Esophagus squamous epithelium (tissue), 5 donors: ENCODE measurements at places on chromosomes 11 and 22.

DNA sequence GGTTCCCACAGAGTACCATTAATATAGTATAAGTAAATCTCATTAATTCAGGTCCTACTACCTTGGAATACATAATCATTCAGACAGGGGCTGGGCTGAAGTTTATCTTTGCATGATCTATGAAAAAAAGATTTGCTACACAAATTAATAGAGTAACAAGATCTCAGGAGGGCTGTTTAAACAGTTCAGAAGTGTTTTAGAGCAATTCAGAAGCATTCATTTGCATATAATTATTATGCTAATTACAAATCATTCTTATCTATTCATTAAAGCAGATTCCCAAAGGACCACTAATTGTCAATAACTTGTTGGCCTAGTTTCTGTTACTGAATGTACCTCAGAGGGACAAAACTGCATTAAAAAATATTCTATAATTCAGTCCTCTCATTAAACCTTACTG is 40.5 kb downstream of the PITPNB start:
- no peak for DNase-seq

- DNase-seq, result no peak
These were observed 5.9 kb upstream of the ARL14EP start for GRCh38 chr11:30317030-30317429.

DNA sequence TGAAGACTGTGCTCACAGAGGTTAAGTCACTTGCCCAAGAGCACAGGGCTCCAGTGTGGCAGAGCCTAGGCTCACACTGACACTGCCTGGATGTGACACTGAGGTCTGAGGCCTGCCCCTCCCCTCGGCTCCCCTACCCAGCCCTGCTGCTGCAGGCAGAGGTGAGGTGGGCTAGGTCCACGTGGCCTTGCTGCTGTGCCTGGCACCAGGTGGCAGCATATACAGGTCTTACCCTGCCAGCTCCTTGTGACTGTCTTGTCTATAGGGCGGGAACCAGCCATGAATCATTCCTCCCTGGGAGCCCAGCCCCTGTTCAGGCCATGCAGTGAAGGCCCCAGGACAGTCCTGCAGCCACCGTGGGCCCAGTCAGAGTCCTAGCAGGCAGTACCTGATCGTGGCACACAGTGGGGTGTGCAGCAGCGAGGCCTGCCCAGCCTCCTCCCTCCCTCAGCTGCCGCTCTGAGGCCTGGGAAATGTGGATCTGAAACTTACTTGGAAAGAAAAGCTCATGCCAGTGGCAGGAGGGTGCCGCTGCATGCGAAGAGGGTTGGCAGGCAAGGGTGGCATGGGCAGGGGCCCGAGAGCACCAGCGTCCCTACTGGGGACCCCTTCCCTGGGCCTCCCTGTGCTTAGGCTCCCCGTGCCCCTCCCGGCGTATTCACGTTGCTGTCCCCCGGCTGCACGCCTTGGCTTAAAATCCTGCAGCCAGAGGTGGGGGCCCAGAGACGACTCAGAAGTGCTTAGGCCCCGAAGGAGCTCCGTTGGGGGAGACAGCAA is 1.2 kb upstream of the CERK start:
- no peak for DNase-seq

GRCh38 chr11:99934008-99934407 is 753.1 kb upstream of the ARHGAP42 start:
- no peak for DNase-seq

GRCh38 chr11:7546324-7546791 is 32.6 kb downstream of the PPFIBP2 start:
- no peak for DNase-seq

GRCh38 chr11:69403556-69404215 is 77.8 kb upstream of the LINC01488 start:
- DNase-seq, result no peak

DNA sequence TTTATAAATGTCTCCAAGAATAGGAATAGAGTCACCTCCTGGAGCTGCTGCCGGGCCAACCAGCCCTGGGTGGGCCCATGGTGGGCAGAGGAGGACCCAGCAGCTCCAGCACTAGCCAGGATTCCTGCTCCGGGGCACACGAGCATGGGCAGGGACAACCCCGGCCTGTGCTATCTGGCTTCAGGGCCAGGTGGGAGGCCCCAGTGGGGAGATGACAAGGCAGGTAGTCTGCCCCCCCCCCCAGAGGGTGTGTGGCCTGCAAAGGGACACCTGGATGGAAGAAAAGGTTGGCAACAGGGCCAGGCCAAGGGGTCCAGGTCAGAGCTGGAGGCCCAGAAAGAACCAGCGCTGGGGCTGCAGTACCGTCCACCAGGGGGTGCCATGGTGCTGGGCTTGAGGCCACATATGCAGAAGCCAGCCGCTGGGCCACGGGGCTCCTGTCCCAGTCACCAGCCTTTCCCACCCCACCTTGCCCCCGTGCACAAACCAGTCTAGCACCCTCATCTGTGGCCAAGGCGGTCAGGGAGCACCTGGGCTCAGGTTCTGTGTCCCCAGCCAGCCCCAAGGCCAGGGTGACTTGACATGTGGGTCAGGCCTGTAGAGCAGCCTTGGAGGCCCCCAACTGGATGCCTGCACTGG is 3.4 kb downstream of the TSPAN32 start:
- peak; percentile 29 for DNase-seq

DNA sequence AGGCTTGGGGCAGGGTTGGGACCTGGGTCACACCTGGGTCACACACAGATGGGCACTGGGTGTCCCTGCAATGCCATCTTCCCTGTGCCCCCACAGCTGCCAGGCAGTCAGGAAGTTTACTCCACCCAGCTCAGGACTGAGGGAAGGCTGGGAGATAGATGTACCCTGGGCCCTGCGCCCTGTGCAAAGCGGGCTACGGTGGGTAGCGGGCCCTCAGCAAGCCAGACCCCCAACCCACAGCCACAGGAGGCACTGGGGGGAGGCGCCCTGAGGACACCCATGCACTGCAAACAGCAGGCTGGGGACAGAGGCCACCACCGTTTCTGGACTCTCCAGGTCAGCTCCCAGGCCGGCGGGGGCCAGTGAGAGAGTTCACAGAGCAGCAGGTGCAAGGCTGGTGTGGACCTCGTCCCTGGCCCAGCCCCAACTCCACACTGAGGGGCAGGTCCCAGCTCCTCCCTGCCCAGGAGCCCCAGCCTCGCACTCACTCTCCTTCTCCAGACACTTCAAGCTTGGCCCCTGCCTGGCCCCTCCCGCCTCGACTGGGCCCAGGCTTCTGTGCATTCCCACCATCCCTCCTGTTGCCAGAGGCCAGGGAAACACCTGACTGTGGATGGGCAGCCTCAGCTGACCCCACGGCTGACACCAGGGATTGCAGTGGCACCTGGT is 4.9 kb downstream of the DUSP8 start:
- no peak for DNase-seq

DNA sequence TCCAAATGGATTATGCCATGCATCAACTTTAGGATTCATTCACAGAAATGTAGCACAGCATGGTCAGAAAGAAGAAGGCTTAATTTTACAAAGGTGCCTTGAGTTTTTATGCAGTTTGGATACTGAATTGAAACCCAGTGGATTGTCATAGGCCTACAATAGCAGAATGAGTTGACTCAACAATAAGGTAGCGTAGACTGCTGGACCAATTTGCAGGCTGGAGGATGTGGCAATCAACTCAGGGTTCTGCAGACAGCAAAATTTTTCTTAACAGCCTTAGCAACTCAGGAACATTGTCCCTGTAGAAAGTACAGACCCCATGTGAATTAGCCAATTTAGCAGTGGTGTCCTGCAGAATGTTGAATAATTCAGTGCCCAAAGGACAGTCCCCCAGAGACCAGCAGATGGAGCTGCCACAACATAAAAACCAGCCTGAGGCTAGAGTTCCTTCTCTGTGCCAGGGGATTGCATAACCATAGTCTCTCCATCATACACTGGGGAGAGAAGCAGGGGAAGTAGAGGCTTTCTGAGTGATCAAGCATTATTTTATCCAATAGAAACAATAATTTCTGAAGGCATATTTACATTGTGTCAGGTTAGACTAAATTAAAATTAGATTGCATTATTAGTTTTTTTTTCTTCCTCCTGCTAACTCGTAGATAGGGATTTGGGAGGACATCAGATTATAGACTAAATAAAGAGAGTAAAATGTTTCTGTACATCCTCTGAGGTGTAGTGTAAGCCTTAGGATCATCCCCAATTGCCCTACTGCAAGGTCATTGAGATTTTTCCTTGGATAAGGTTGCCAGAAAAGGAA is 20.3 kb upstream of the MRPL17 start:
- DNase-seq, result no peak

DNA sequence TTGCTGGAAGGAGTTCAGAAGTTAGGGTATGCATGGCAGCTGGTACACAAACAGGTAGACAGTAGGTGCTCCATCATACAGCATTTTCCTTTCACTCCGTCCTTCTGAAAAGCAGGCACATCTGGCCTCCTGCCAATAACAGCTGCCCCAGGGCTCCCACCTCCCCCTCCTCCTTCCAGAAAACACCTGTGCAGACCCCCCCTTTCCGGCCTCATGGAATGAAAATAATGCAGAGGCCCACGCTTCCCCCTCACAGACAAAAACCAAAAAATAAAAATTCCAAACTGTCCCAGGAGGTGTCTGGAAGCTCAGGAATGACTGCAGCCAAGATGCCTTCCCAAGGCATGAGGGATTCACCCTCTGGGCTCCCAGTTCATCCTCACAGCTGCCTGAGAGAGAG is 185.5 kb downstream of the MN1 start:
- no peak for DNase-seq

GRCh38 chr11:36441610-36442208 is 68.4 kb downstream of the TRAF6 start:
- DNase-seq, result no peak

DNA sequence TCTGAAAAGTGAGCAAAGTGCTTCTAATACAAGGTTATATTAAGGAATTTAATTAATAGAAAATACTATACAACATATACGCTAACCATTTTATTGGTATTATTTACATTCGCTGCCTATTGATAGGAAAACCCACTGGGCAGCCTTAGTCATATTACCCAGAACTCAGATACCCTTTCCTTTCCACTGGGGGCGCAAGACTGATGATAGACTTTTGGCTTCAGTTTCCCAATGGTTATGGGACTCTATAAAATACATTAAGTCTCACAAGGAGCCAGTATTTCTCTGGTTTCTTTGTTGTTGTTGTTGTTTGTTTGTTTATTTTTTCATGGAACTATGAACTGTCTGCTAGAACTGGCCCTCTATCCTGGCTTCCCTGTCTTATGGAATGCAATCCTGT is 471.1 kb upstream of the KIRREL3 start:
- DNase-seq, result no peak

DNA sequence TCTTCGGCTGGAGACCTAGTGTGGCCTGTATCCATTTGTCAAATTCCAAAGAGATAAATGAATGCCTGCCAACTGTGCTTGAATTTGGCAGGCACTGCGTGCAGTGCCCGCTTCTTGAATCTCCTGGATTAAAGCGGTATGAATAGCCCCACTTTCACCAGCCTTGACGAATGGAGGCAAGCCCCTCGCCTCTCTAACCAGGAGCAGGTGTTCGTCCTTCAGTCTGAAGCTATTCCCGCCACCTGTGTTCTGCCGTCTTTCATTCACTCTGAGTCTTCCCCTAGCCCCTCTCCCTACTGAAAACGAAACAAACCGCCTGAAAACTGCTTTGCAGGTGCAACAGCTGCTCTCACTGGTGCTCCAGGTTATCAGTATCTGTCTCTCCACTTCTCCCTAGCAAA is 11.2 kb downstream of the NLRP14 start:
- DNase-seq, result no peak

GRCh38 chr11:41446566-41446965 is 12.9 kb downstream of the LRRC4C start:
- no peak for DNase-seq

DNA sequence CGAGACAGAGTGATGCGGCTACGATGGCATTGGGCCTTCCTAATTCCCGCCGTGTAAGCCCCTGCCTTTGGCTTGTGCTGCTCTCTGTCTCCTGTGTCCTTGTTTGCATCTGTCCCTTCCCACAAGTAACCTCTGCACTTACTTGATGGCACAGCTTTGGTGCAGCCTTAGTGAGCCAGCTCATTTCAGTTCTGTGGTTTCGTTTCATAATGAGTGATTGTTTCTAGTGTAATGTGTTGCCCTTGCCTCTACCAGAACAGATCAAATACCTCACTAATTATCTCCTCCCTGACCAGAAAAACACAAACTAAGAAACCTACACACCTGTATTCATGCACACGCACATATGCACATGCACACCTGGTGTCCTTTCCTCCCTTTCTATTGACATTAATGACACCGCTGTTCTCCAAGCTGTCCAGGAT is 58.8 kb downstream of the GRK3 start:
- no peak for DNase-seq
